ENCODE measurements at places on chromosomes 2 and 18. TPM values are rescaled to one million over a fixed set of nuclear protein-coding genes. Genes with fewer than 3 reads are reported as not detected.
A peak's percentile ranks its signal among the peaks of the same experiment; 100 is the strongest.

The PAIP2B gene
- total RNA-seq = 10.4 TPM

The ANTXR1 gene
- total RNA-seq = 54.1 TPM

The CD8B2 gene
- total RNA-seq = not detected

The HOXD8 gene
- total RNA-seq = 1.2 TPM

The VWC2L gene
- 0.25 TPM for total RNA-seq

- DNase-seq = no peak
- no peak overlapping the region for H3K27ac ChIP-seq
- no peaks in the 10 kb centered on the region for H3K4me1 ChIP-seq
- H3K4me3 ChIP-seq = no peak overlapping the region
- peaks cover 13% of the 10 kb centered on the region for H3K36me3 ChIP-seq
Measured at GRCh38 chr2:27025861-27026851, 6.6 kb upstream of the TMEM214 start.

GRCh38 chr2:56754066-56754615 lies 570.4 kb downstream of the CCDC85A start:
- H3K4me3 ChIP-seq = no peak overlapping the region
- H3K27me3 ChIP-seq = no peaks in the 10 kb centered on the region
- no peak for DNase-seq

GRCh38 chr2:230444832-230445231 lies 28.8 kb downstream of the SP100 start:
- H3K27me3 ChIP-seq = no peaks in the 10 kb centered on the region
- H3K27ac ChIP-seq = no peak overlapping the region
- H3K4me1 ChIP-seq = peaks cover 12% of the 10 kb centered on the region
- H3K36me3 ChIP-seq = peaks cover 25% of the 10 kb centered on the region
- H3K4me3 ChIP-seq = no peak overlapping the region

DNA sequence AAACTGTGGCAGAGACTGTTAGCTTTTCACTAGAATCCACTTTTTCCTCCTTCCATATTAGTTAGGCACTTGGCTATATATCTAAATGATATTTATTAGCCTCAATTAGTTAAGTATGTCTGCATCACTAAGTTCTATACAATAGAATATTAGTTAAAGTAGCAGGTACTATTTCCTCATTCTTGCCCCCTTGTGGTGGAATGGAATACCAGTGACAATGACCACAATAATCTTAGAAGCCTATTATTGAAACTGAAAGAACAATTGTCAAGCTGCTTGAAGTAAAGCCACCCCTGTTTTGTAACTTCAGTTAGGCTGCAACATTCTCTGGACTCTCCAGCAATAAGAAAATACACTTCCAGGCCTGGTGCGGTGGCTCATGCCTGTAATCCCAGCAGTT lies 476.3 kb upstream of the VWC2L start:
- H3K4me1 ChIP-seq = no peaks in the 10 kb centered on the region
- H3K4me3 ChIP-seq = no peak overlapping the region
- no peaks in the 10 kb centered on the region for H3K27me3 ChIP-seq
- H3K27ac ChIP-seq = no peak overlapping the region

DNA sequence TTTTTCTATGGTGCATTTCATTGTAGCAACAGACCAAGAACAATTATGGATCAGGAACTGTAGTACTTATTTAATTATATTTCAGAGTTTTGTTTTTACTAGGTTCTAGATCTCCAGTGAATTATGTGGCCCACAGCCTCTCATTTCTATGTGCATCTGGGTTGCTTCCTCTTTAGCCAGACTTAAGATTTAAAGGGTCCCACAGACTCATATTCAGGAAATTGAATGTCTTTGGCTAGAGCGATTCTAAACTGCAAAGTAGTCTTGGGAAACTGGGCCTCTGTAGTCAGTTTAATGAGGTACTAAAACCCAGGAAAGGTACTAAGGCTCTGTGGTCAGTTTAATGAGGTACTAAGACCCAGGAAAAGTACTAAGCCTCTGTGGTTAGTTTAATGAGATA lies 94.4 kb downstream of the LYPD6B start:
- no peaks in the 10 kb centered on the region for H3K4me1 ChIP-seq
- H3K4me3 ChIP-seq = no peak overlapping the region
- H3K36me3 ChIP-seq = no peaks in the 10 kb centered on the region
- DNase-seq = no peak

- H3K4me3 ChIP-seq = no peak overlapping the region
- no peak for DNase-seq
- H3K27me3 ChIP-seq = no peaks in the 10 kb centered on the region
Measured at GRCh38 chr2:218807626-218808025, 24.0 kb downstream of the PRKAG3 start.

GRCh38 chr2:11710210-11710609 lies 36.2 kb upstream of the LPIN1 start:
- no peaks in the 10 kb centered on the region for H3K27me3 ChIP-seq
- no peaks in the 10 kb centered on the region for H3K4me1 ChIP-seq
- peak; percentile 37 for DNase-seq
- no peaks in the 10 kb centered on the region for H3K36me3 ChIP-seq

GRCh38 chr2:221283896-221284545 lies 288.1 kb downstream of the EPHA4 start:
- no peak overlapping the region for H3K4me3 ChIP-seq
- no peak overlapping the region for H3K27ac ChIP-seq

GRCh38 chr2:21047141-21048009 lies 3.5 kb upstream of the APOB start:
- no peak overlapping the region for H3K4me3 ChIP-seq
- H3K27ac ChIP-seq = no peak overlapping the region
- peaks cover 17% of the 10 kb centered on the region for H3K27me3 ChIP-seq
- H3K4me1 ChIP-seq = peaks cover 14% of the 10 kb centered on the region
- H3K36me3 ChIP-seq = no peaks in the 10 kb centered on the region

- no peaks in the 10 kb centered on the region for H3K4me1 ChIP-seq
- H3K27ac ChIP-seq = no peak overlapping the region
- no peak overlapping the region for H3K4me3 ChIP-seq
- no peaks in the 10 kb centered on the region for H3K27me3 ChIP-seq
- no peaks in the 10 kb centered on the region for H3K36me3 ChIP-seq
Measured at GRCh38 chr2:238881353-238882081, 33.6 kb downstream of the TWIST2 start.

- H3K4me3 ChIP-seq = no peak overlapping the region
- DNase-seq = no peak
- H3K27ac ChIP-seq = no peak overlapping the region
- no peaks in the 10 kb centered on the region for H3K36me3 ChIP-seq
- H3K4me1 ChIP-seq = peaks cover 31% of the 10 kb centered on the region
Measured at GRCh38 chr2:120824246-120824645, 88.6 kb downstream of the GLI2 start.

- H3K27me3 ChIP-seq = no peaks in the 10 kb centered on the region
- no peaks in the 10 kb centered on the region for H3K36me3 ChIP-seq
- DNase-seq = no peak
- no peaks in the 10 kb centered on the region for H3K4me1 ChIP-seq
- no peak overlapping the region for H3K27ac ChIP-seq
- H3K4me3 ChIP-seq = no peak overlapping the region
Measured at GRCh38 chr2:22798386-22798785, 586.6 kb upstream of the KLHL29 start.

DNA sequence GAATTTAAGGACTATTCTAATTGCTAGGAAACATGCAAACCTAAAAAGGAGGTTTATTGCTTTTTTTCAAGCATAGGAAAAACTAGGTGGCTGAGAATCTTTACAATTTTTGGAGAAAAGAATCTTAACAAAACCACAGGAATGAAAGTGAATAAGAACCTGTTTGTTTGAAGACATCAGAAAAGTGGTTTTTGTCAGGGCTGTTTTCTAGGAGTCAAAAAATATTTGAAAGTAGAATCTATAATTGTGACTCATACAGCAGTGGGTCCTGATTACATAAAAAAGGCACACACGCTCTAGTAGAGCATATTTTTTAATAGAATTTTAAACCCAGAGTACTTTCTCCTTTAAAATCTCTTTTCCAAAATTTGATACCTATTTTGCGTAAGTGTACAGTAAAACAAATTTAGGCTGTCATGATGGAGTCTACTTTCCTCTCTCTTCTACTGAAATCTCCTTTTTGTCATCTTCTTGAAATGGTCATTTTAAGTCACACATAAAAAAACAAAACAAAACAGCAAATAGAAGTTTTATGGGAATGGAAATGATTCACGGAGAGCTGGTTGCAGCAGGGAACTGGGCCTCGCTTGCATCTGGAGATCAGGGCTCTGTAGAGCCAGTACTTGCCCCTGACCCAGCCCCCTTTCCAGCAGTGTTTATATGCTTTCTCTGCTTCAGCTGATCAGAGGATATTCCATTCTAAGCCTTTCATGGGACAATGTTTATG lies 59.1 kb upstream of the PELI1 start:
- no peak overlapping the region for H3K4me3 ChIP-seq
- no peaks in the 10 kb centered on the region for H3K27me3 ChIP-seq
- peak overlapping the region; percentile 94 for H3K27ac ChIP-seq
- H3K36me3 ChIP-seq = no peaks in the 10 kb centered on the region
- peaks cover 41% of the 10 kb centered on the region for H3K4me1 ChIP-seq

DNA sequence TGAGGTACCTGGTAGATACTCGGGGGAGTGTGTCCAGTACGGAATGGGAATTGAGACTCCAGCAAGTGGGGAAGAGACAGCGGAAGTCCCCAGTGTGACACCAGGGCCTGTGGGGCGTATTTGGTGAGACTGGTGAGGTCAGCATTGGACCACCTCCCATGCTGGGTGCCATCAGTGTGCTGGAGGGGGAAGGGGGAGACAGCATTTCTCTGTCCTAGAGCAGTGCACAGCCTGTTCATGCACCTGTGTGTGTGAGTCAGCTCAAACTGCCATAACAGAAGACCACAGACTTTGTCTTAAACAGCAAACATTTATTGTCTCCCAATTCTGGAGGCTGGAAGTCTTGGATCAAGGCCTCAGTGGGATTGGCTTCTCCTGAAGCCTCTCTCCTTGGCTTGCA lies 301.8 kb downstream of the GBX2 start:
- H3K27me3 ChIP-seq = no peaks in the 10 kb centered on the region
- peaks cover 2% of the 10 kb centered on the region for H3K4me1 ChIP-seq
- H3K36me3 ChIP-seq = no peaks in the 10 kb centered on the region
- no peak for DNase-seq

GRCh38 chr2:178450524-178450773 lies 526 bp downstream of the PRKRA start:
- peak overlapping the region; percentile 97 for H3K27ac ChIP-seq
- H3K4me3 ChIP-seq = peak overlapping the region; percentile 72
- peaks cover 10% of the 10 kb centered on the region for H3K4me1 ChIP-seq
- H3K36me3 ChIP-seq = peaks cover 12% of the 10 kb centered on the region

DNA sequence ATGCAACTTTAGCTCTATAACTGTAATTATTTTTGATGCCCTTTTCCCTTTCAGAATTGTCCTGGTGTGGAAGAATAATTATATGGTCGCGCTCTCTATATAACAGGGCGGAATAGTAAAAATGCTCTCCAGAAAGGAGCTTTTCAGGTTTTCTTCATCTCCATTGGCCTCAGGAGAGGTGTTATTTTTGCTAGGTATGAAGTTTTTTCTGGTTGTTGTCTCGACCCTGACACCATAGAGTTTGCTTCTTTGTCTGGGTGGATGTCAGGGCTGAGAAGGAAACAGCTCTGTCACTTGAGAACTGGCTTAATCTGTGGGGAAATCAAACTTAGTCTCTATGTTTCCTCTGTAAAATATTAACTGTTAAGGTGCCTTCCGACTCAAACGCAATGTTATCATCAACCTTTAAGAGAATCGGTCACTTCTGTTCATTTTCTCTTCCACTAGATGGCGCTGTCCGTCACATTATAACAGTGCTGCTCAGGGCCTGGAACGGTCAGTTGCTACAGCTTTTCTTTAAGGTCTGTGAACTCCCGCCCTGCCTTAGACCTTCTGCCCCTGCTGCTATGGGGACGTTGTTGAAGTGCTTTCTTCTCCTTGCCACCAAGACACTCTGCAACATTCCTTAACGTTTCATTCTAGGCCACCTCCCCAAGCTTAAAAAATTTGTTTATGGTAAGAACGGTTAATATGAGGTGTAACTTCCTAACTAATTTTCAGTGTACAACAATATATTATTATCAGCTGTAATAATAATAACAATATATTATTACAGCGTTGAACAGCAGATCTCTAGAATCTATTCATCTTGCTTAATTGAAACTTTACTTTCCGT lies 23.8 kb upstream of the SERPINB12 start:
- peak; percentile 84 for DNase-seq
- no peak overlapping the region for H3K4me3 ChIP-seq
- no peaks in the 10 kb centered on the region for H3K27me3 ChIP-seq

DNA sequence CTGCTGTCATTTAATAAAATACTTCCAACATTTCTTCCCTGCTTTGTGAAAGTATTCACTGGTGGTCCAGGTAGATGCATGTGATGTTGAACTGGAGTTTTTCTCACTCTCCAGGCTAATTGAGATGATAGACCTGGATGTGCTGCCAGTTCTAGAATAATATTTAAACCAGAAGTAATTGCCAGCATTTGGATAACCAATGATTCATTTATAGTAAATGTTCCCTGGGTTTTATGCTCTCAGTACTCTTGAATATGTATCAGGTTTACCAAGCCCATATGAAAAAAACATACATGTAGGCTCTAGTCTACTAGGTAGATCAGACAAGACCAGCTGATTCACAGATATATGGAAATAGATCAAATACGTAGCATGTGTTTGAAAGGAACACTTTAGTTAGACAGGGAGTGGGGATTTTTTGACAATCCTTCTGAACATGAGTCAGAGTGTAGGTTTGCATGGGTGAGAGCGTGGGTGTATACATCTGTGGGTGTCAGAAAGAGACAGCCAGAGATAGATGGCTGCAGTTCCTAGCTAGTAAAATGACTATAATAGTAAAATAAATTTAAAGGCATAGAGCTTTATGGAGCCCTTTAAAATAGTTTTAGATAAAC lies 115.1 kb downstream of the NAB1 start:
- DNase-seq = no peak
- H3K27me3 ChIP-seq = no peaks in the 10 kb centered on the region
- no peak overlapping the region for H3K4me3 ChIP-seq

- no peaks in the 10 kb centered on the region for H3K4me1 ChIP-seq
- no peak overlapping the region for H3K27ac ChIP-seq
- DNase-seq = no peak
- no peak overlapping the region for H3K4me3 ChIP-seq
Measured at GRCh38 chr18:45978084-45978483, 11.0 kb upstream of the EPG5 start.

DNA sequence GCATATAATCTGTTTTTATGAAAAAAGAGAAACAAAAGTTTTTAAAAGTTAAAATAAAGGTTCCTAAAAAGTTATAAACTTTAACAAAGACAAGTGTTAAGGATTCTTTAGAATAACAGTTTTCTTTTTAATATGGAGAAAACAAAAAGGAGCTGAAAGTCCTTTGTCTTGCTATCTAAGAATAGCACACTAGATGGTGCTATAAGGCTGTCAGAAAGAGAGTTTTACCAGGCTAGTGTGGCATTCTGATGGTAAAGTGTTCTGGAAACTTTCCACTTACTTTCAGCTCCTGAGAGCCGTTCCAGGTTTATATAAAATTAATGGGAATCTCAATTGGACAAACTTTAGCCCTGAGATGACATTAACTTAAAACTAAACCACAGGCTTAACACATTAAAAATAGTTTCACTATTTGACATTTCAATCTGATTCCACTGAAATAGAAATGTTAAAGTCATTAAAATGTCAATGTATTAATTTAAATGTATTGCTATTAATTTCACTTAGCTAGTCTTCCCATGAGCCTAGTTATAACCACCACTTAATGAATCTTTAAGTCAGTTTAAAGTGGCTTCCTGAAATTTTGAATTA lies 3.7 kb downstream of the FBXO48 start:
- peak; percentile 56 for DNase-seq
- H3K4me3 ChIP-seq = no peak overlapping the region
- no peaks in the 10 kb centered on the region for H3K27me3 ChIP-seq
- no peaks in the 10 kb centered on the region for H3K36me3 ChIP-seq
- no peak overlapping the region for H3K27ac ChIP-seq
